AG08395 (cell line): ENCODE measurements at places on chromosomes 12 and 14.

DNA sequence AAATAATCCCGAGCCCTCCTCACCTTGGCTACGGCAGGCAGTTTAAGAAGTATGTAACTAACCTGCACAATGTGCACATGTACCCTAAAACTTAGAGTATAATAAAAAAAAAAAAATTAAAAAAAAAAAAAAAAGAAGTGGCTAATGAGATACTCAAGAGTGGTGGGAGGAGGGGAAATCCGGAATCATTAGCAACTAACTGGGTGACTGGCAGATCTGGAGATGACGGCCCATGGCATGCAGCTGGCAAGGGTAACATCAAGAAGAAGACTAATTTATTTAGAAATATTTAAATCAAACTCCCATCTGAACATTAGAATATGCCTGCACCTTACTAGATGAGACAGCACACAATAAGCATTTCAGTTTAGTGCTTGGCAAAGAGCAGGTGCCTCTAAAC is 52.3 kb upstream of the TMCC3 start:
- DNase-seq: no peak

- no peak for DNase-seq
Measured at GRCh38 chr14:20386276-20386855, 26.9 kb downstream of the TEP1 start.

DNA sequence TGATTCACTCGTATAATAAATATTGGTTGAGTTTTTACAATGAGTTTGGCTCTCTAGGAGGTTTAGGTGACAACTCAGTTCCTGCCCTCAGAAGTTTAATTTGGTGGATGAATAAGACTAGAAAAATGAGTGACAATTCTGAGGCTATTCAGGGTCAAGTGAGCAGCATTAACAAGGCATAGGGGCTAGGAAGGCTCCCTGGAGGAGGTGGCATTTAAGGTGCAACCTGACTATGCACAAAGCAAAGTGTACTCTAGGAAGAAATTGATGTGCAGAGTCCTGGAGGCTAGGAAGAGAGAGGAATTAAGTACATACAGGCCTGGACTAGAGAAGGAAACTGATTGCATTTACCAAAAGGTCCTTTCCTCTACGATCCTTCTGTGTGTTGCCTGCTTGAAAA is 440.3 kb downstream of the MED13L start:
- no peak for DNase-seq

DNA sequence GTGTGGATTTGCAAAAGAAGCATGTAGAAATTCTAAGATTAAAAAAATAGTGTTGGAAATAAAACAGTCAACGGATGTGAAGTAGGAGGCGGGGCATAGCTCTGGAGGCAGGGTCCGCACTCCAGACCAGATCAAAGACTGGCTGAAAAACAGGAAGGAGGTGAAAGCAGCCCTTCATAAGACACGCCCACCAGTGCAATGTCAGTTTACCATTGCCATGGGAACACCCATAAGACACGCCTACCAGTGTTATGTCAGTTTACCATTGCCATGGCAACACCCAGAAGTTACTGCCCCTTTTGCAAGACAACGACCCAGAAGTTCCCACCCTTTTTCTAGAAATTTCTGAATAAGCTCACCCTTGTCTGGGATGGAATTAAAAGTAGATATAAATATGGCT is 87.1 kb downstream of the FZD10 start:
- no peak for DNase-seq

GRCh38 chr14:38342803-38343202 is 86.9 kb upstream of the CLEC14A start:
- DNase-seq: peak; percentile 81

- DNase-seq: peak; percentile 56
Measured at GRCh38 chr14:30211326-30211725, 283.7 kb upstream of the PRKD1 start.

DNA sequence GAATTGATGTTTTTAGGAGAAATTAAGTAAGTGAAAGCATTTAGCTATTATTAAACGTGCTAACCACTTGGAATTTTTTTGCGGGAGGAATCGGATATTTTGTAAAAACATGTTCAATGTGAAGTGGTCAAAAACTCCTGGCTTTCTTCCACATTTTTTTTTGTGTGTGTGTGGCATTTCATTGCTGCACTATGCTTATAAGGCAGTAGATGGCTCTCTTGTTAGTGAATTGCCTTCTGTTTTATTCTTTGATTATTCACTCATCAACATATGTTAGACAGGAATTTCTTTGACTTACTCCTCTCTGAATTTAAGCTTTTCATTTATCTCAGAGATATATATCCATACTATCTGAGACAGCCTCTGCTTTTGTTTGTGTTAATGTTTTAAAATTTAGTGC is 71.3 kb downstream of the DERA start:
- peak; percentile 70 for DNase-seq

DNA sequence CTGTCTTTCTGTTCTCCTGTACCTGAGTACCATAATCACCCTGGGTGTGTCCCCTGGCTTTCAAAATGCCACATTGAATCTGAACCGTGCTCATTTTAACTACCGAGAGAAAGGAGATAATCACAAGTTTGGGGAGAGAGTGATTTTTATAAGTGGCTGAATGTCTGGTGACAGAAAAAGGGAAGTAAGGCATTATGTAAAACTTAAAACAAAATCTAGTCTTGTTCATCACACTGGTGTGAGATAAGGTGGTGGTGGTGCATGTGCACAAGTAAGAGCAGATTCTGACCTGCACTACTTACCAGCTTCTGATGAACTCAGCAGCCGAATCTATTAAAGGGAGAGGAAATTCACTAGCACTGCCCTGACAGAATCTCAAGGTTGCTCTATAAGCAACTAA is 56.3 kb downstream of the SPPL3 start:
- no peak for DNase-seq

GRCh38 chr12:108672054-108672453 is 38.4 kb upstream of the SELPLG start:
- no peak for DNase-seq

GRCh38 chr12:16492240-16492639 is 113.7 kb downstream of the LMO3 start:
- DNase-seq: no peak

GRCh38 chr12:50221228-50222008 is 54.2 kb upstream of the CERS5 start:
- peak; percentile 69 for DNase-seq

DNA sequence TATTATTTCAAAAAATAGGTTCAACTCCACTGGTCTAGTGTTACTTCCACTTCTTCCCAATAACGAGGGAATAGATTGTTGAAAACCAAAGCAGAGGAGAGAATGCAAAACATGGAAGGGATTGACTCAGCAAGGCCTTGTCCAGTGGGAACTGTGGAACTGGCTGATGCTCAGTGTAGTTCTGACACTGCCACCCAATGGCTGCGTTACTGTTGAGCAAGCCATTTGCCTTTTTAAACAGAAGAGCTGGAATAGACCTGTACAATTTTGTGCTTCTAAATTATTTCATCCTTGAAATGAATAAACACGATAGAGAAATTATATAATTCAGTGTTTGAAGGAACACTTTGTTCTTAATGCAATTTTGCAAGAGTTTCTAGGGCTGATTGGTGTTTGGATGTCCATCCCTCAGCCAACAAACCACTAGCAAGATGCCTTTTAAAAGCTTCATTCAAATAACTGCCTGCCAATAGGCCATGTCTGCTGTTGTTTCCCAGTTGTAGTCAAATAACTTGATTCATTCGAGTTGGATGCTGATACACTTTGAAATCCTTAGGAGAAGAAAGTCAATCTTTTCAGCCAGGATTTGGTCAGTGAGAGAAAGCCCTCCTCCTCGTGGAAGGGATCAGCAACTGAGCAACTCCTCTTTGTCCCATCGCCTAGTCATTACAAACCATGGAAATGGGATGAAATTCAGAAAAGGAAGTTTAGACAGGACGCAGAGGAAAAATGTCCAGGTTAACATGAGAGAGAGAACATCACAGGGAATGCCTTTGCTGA is 7.3 kb upstream of the MGP start:
- peak; percentile 13 for DNase-seq

- no peak for DNase-seq
Measured at GRCh38 chr12:51871918-51872688, 15.8 kb upstream of the ANKRD33 start.
